ENCODE measurements at places on chromosomes 3 and 15.
A peak's percentile ranks its signal among the peaks of the same experiment; 100 is the strongest.

DNA sequence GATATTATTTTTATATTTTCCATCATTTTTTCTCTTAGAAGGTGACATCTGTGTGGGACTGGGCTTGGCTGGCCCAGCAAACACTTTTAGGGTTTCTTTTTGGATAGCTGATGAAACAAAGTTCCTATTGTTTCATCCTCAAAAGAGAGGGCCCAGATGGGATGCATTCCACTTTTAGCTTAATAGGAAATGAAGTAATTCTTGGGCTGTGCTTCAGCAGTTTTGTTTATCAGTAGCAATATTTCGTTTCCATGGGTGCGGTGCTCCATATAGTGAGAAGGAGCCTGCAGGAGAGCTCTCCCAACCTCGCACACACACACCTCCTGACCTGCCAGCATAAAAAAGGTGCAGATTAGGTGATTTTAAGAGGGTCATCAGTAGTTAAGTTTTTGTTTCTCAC lies 147.5 kb downstream of the AKAP13 start:
- DNase-seq: no peak

DNA sequence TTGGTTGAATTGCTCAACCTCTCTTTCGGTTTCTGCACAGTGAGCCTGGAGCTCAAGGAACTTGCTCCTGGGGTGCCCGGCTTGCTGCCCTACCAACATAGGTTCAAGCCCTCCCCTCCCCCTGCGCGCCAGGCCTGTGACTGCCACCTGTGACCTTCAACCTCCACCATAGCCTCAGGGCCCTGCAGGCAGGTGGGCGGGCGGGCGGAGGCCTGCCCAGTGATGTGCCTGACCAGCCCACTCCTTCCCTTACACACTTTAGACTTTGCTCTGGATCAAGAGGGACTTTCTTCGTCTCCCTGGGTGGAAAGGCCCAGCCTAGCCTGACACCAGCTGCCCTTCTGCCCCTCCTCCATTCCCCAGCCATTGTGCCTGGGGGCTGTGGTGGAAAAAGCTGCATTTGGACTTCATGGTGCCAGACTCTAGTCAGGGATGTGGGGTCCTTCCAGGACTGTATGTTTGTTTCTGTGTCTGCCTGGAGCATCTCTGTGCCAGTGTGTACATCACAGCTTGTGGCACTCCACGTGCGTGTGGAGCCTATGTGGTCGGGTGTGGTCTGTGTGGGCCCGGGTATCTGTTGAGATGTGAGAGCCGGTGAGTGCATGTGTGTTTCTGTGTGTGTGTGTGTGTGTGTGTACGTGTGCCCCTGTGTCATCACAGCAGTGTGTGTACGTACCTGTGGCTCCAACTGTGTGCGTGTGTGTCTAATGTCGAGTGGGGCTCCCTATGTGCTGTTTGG lies 9.5 kb downstream of the PRKCD start:
- DNase-seq: no peak

GRCh38 chr3:98567666-98568270 lies 25.6 kb downstream of the CPOX start:
- DNase-seq: no peak

GRCh38 chr3:59327376-59327808 lies 277.6 kb upstream of the CFAP20DC start:
- no peak for DNase-seq

GRCh38 chr3:115839246-115839645 lies 215.9 kb downstream of the GAP43 start:
- no peak for DNase-seq

GRCh38 chr3:52359116-52359855 lies 43.2 kb downstream of the DNAH1 start:
- DNase-seq: no peak

DNA sequence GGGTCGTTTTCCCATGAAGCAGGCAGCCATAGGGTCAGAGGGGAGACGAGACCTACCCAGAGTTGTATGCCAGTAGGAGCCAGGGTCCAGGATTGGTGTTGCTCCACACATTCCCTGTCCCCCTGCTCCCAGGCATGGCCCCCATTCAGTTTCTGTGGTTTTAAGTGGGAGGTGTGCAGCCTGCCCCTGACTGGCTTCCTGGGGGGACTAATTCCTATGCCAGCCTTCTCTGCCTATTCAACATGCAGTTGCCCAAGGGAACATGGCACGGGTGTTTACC lies 126.3 kb downstream of the EEFSEC start:
- DNase-seq: no peak

GRCh38 chr15:74464216-74464615 lies 3.3 kb upstream of the UBL7 start:
- no peak for DNase-seq

DNA sequence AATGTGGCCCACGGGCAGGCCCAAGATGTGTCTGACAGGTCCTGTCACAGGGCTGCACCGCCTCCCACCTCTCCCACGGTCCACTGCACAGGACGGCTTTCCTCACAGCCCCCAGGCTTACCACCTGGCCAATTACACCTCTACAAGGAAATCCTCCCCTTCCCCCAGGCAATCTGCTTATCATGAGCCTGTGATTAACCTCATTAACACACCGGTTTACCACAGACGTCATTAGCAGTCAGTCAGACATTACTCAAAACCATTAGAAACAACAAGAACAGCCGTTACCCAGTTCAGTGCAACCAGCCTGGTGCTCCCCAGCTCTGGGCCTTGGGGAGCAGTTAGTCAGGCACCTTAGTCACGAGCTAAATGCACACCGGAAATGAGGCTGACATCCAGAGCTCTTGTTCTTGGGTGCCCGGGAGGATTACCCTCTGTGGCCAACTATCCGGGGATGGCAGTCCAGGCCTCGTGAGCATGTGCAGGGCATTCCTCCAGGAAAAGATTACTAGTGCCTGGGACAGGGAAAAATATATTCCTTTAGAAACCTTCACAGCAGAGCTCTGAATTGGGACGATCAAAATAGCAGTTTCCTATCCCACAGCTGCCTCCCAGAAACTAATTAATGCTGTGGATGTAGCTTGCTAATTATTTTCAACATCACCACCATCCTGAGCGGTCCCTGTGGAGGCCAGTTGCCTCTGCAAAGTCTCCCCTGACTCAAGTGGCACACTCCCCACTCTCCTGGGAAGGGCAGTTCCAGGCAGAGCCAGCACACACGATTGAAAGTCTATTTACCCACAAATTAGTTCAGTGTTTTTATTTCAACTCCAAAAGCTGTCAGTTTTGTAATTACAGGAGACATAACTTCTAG lies 117.4 kb upstream of the ZBED2 start:
- DNase-seq: no peak

DNA sequence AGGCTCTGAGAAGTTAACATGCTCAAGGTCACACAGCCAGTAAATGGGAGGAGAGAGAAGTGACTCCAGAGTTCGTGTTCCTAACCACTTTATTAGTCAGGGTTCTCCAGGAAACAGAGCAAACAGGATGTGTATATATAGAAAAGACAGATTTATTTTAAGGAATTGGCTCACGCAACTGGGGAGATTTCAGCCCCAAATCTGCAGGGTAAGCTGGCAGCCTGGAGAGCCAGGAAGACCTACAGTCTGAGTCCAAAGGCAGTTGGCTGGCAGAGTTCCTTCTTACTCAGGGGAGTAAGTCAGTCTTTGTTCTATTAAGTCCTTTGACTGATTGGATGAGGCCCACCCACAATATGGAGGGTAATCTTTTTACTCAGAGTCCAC lies 118.2 kb upstream of the PROK2 start:
- no peak for DNase-seq

GRCh38 chr3:148459931-148460513 lies 237.7 kb upstream of the AGTR1 start:
- no peak for DNase-seq

DNA sequence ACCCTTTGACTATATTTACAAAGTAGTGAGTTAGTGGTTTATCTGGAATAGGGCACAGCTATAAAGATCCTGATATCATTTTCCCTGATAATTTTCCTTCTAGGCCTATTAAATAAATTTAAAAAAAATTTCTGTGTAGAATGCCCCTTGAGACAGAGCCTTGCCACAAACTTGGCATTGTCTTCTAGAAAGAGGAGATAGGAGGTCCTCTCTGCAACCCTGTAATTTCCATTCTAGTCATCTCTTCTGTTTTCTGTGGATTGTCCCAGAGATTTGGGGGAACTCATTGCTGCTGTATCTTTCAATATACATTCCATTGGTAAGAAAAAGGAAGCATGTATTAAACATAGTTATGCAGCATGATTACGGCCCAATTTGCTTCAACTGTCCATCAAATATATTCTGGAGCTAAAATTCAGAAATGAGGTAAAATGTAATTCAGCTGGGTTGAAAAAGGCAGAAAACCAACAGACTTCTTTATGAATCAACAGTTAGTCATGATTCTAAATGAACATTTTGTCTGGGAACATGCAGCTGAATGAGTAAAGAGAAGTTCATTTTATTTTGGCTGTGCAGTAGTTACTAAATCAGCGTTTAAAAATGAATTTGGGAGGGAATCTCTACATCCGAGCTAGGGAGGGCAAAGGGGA lies 401.1 kb downstream of the NAALADL2 start:
- no peak for DNase-seq

- DNase-seq: no peak
Measured at GRCh38 chr3:78894787-78895186, 873.0 kb downstream of the ROBO1 start.

DNA sequence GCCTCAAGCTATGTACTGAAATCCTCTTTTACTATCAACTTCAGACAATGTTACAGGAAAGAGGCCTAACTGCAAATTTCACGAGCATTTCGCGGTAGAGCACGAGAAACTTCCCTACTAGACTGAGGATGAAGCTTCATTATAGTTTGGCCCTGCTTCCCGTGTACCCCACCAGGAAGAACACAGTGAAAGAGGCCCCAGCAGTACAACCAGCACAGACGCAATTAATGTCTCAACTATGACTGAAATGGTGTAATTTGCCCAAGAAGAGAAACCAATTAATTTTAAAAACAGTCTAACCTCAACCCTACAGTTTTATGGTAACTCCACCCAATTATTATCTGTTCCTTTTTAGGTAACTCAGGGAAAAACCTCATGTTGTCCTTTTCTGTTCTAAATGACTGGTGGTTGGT lies 12.1 kb downstream of the CHSY1 start:
- DNase-seq: no peak

GRCh38 chr15:25426896-25427610 lies 11.8 kb downstream of the UBE3A start:
- DNase-seq: no peak

- peak; percentile 30 for DNase-seq
Measured at GRCh38 chr3:127254730-127255129, 33.1 kb downstream of the PRR20G start.

DNA sequence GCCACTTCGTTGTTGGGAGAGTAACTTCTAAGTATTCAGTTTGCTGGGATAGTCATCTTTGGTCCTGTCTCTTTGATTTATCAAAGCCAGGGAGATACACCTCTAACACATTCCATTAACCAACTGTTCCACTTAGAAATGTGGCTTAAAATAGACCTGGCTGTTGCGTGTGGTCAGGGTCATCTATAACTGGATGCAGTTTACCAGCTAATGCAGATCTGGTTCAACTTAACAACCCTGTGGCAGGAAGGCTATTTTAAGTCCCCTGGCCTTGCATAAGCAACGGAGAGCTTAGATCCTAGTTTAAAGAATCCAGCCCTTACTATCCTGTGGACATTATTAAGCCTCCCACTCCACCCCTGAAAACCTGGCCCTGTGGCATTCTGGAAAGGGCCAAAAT lies 28.1 kb upstream of the CAPN3 start:
- no peak for DNase-seq

GRCh38 chr15:99511531-99511865 lies 54.3 kb upstream of the MEF2A start:
- no peak for DNase-seq

GRCh38 chr3:111761309-111761795 lies 97.7 kb upstream of the PHLDB2 start:
- DNase-seq: no peak

- no peak for DNase-seq
Measured at GRCh38 chr3:148211725-148212124, 486.0 kb upstream of the AGTR1 start.

- peak; percentile 14 for DNase-seq
Measured at GRCh38 chr15:83559310-83559966, 94.5 kb upstream of the ADAMTSL3 start.
